Activated naive CD4-positive, alpha-beta T cell treated with anti-CD3 and anti-CD28 coated beads, Interleukin-2, amount 50 U/mL, for 72 hours (primary cell): ENCODE measurements at places on chromosomes 7 and 10. TPM values are rescaled to one million over a fixed set of nuclear protein-coding genes. Genes with fewer than 3 reads are reported as not detected.
A peak's percentile ranks its signal among the peaks of the same experiment; 100 is the strongest.

GRCh38 chr7:44059219-44060090, 5.9 kb downstream of the PGAM2 start:
- peak; percentile 44 for DNase-seq

GRCh38 chr7:11541330-11541729, 290.7 kb downstream of the THSD7A start:
- no peak for DNase-seq

DNA sequence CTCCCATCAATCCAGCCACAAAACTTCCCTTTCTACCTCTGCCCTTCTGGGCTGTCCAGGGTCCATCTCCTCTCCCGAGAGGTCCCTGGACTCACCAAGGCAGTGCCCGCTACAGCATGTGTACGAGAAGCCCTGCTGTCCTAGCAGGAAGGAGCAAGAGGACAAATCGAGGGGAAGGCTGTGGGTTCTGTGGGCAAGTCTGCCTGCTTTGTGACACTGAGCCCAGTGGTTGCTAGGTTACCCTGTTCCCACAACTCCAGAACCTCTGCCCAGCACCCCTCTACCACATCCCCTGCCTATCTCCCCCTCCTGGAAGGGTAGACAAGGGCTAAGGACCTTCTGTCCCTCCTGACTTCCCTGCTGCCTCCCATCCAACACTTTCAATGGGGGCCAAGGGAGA, at the start of gene TBATA:
TSS of gene TBATA (minus strand) at position 188 of the 400 bp plus-strand sequence. CDS start 1,998 bp downstream, outside the sequence.
- no peak for DNase-seq

DNA sequence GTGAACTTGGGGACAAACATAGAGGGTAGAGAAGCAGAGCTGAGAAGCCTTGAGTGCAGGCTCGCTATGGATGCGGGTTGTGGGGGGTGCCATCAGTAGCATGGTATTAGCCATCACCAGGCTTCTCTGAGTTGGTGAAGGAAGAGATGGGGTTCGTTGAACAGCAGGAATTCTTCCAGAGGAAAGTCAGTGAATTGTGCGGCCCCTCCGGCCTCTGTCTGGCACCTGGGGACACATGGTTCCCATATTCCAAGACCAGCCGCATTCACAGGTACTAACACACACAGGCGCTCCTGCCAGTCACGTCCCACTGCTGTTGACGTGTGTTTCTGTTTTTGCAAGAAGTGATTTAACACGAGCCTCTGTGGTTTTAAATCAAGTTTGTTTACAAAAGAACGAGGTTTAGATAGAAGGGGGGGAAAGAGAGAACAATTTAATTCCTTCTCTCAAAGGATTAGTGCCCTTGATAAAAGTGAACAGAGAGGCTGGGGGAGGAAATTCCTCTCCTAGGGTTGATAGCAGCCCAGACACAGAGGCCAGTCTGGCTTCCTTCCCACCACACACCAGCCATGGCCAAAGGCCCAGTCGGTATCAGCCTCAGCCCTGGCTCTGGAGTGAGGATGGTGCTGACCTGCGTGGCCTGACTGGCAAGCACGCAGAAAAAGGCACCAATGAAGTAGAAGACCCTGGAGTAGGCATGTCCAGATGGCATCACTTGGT, 252.6 kb upstream of the IGFBP3 start:
- no peak for DNase-seq

Gene DMBT1
- total RNA-seq, result not detected

Gene PRKAR2B
- 0.71 TPM for total RNA-seq

DNA sequence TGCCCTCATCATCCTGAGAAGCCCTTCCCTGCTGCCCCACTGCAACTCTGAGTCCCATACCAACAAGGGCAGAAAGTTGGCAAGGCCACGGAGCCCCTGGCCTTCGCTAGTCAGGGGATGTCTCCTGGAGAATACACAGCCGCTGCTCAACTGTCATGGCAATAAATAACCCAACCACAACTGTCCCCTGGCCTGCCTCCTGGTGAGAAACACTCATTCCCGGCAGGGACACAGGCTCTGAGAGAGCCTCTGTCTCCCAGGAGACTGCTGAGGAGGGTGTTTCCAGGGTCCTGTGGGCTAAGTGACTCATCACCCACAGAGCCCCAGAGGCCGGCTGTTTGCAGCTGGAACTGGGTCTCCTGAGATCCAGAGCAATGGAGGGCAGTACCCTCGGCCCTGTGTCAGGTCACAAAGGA, 354.1 kb downstream of the TNS3 start:
- no peak for DNase-seq

- peak; percentile 33 for DNase-seq
These were observed 1.3 kb downstream of the NRCAM start for GRCh38 chr7:108454674-108455550.

GRCh38 chr10:16792675-16793074, 24.5 kb downstream of the RSU1 start:
- DNase-seq, result no peak

DNA sequence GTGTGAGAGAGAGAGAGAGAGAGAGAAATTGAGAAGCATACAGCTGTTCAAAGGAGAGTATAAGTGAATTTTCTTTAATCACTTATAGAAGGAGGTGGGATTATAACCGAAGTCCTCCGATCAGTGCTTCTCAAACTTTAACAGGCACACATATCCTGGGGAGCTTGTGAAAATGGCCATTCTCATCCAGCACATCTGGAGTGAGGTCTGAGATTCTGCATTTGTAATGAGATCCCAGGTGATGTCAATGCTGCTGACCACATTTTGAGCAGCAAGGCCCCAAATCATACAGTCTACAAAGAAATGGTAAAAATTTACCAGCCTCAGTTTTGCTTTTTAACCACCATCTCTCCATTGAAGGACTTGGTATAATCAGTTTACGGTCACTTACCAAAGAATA, 219.0 kb downstream of the PTEN start:
- DNase-seq, result no peak

Gene EPHB4
- 3.7 TPM for total RNA-seq

- DNase-seq, result no peak
These were observed 317.4 kb downstream of the KIF20B start for GRCh38 chr10:90018819-90019218.

GRCh38 chr10:112952282-112953173, 2.5 kb downstream of the TCF7L2 start:
- DNase-seq, result no peak

Gene COBL
- total RNA-seq, result not detected

Gene STEAP1
- total RNA-seq, result 0.30 TPM

DNA sequence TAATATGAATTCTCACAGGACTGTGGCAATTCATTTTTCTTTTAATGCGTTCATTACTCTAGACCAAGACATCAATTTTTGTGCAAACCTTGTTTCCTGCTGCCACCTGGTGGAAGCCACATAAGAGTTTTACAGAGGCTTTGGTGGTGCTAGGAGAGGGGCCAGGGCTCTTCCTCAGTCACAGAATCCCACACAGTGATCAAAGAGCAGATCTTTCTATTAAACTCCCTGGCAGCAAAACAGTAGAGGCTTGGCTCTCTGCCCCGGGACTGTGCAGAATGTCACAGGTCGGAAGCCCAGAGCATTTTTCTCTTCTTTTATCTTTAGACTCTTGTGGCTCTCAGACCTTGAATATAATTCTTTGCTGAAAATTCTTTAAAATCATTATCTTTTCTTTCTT, 506.4 kb upstream of the C7orf33 start:
- peak; percentile 8 for DNase-seq

Gene SHH
- not detected for total RNA-seq
